ENCODE measurements at places on chromosomes 3 and 15.
A peak's percentile ranks its signal among the peaks of the same experiment; 100 is the strongest.

- no peak for DNase-seq
Measured at GRCh38 chr15:40471105-40471807, 472 bp downstream of the CHST14 start.

GRCh38 chr3:48661501-48662144, 1.1 kb downstream of the CELSR3 start:
- no peak for DNase-seq

GRCh38 chr3:179037351-179037750, 34.3 kb downstream of the ZMAT3 start:
- DNase-seq, result peak; percentile 51

- no peak for DNase-seq
Measured at GRCh38 chr3:134029734-134030378, at the start of gene SLCO2A1. SLCO2A1 (minus strand) TSS chr3:134029925; CDS start chr3:134029802, 123 bp downstream.

- no peak for DNase-seq
Measured at GRCh38 chr15:98174286-98174685, 213.8 kb downstream of the ARRDC4 start.

DNA sequence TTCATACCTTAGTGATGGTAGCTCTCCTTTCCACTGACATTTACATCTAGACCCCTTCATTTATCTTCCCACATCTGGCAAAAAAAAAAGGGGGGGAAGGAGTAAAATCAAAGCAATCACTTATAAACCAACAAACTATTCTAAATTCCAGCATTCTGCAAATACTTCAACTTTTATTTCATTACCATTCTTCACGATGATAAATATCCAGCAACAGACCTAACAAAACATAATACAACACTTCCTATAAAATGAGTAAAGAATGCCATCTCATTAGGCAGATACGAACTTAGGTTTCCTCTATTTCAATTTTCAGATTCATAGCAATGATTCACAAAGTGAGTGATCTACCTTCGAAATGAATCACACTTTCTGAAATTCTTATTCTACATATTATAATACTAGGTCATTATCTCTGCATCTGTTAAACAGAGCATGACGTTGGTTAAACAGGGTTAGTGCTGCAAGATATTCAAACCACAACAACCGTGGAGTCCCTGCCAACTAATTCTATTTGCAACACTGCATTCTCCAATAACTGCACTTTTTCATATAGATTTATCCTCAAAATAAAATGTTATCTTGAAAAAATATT, at the start of gene LRRFIP2:
Gene LRRFIP2 (minus strand): TSS at position 51 of the 595 bp plus-strand sequence. CDS start 25,599 bp downstream, outside the sequence.
- DNase-seq, result peak; percentile 74

DNA sequence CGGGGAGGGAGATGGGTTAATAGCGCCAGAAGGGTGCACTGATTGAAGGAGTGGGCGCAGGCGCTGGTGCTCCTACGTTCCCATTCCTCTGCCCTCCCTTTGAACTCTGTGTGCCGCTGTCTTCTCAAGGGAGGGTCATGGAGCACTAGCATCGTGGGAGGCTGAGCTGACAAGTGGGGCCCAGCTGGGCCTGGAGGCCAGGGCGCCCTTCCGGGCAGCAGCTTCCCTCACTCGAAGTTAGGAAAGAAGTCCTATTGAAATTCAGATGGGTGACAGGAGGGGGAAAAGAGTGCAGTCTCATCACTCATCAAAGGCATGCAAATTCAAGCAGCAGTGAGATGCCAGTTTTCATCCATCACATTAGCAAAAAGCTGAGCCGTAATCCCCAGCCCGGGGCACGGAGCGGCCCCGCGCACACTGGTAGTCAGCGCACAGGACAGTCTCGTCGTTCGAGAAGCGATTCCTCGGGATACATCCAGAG, 128.2 kb downstream of the LRRK1 start:
- DNase-seq, result no peak

- no peak for DNase-seq
Measured at GRCh38 chr3:69099576-69099975, 14.8 kb downstream of the ARL6IP5 start.

DNA sequence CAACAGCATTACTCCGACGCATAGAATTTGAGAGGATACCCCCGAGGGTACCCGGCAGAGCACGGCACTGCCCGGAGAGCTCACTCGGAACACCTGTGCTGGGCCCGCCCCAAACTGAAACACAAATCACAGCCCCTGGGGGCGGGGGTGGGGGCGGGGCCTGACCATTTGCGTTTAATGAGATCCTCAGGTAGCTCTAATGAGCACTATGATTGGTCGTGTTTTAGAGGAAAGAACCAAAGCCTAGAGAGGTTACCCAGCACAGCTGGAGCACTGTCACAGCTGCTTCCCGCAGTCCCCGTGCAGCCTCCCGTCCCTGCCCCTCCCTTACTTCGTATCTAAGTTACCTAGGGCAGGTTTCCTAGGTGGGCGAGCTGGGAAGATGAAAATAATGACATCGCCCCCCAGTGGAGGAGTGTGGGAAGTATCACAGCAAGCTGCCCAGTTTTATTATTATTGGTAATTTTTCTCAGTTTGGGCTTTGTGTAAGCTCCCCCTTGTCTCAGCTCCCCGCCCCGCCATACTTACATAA, 187.1 kb downstream of the PDE8A start:
- DNase-seq, result no peak

GRCh38 chr3:188164248-188164687, 10.3 kb downstream of the LPP start:
- no peak for DNase-seq

DNA sequence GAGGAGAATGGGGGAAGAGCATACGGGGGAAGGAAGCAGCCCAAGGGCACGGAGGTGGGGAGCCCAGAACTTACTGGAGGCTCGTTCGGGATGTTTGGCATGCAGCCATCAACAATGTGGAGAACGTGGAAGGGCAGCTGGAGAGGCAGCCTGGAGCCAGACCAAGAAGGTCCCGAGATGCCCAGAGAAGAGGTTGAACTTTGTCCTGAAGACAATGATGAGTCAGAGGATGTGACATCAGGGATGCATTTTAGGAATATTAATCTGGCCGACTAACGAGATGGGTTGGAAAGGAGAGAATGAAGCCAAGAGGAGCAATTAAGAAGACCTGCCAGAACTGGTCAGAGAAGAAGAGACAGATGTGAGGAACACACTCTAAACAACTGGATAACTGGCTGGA, 98.2 kb downstream of the SRGAP3 start:
- no peak for DNase-seq

- no peak for DNase-seq
Measured at GRCh38 chr3:101722394-101723173, 1.8 kb upstream of the CEP97 start.

All from HS-27A (cell line).